ENCODE measurements at places on chromosomes 3 and 15. TPM values are rescaled to one million over a fixed set of nuclear protein-coding genes. Genes with fewer than 3 reads are reported as not detected.

Gene PLCH1
- 0.15 TPM for total RNA-seq

Gene FBXL22
- 1.1 TPM for total RNA-seq

Gene GOLGA8J
- total RNA-seq: not detected

Gene GOLGA6D
- not detected for total RNA-seq

Gene ACOX2
- not detected for total RNA-seq

Gene SLC22A14
- total RNA-seq: not detected

Gene ADAMTS17
- 8.9 TPM for total RNA-seq

Gene CCR4
- total RNA-seq: 31.8 TPM

Gene CCDC13
- total RNA-seq: 0.28 TPM

Gene SAXO2
- not detected for total RNA-seq

Gene ISLR
- not detected for total RNA-seq

Gene ZNF662
- 0.87 TPM for total RNA-seq

Gene TMEM207
- not detected for total RNA-seq

Gene TNFAIP8L3
- 0.17 TPM for total RNA-seq

Gene ABI3BP
- not detected for total RNA-seq

Gene CACNA2D2
- 0.60 TPM for total RNA-seq

Gene FAM131A
- total RNA-seq: 5.8 TPM

Gene KNG1
- not detected for total RNA-seq

Gene ANP32A
- total RNA-seq: 182 TPM

Gene AP3S2
- 22.1 TPM for total RNA-seq

Gene ETV5
- total RNA-seq: 2.0 TPM

Gene AQR
- 32.1 TPM for total RNA-seq

Gene TMOD2
- total RNA-seq: 7.3 TPM

Gene SH3BP5
- total RNA-seq: 50.0 TPM

Gene IL12A
- 0.18 TPM for total RNA-seq

Gene CELSR3
- 7.3 TPM for total RNA-seq

Gene KPNA1
- 51.1 TPM for total RNA-seq

Gene FHIT
- total RNA-seq: 83.4 TPM

Gene GPR149
- total RNA-seq: not detected

Gene DPH3
- total RNA-seq: 12.8 TPM

Gene SEMA3G
- total RNA-seq: not detected

Gene SAMD7
- not detected for total RNA-seq

Gene MAP4
- total RNA-seq: 82.9 TPM

Gene GRAMD1C
- 0.34 TPM for total RNA-seq

Gene HPS3
- total RNA-seq: 21.4 TPM

Gene SCAANT1
- not detected for total RNA-seq

Gene SEMA6D
- total RNA-seq: not detected

Gene SYNM
- total RNA-seq: 3.3 TPM

Gene PRR20G
- total RNA-seq: not detected

Gene BFSP2
- total RNA-seq: not detected

Gene TM6SF1
- 15.2 TPM for total RNA-seq

Gene C3orf49
- total RNA-seq: not detected

Gene AHSG
- total RNA-seq: not detected

Gene SLC9C1
- not detected for total RNA-seq

Gene RGMA
- 0.23 TPM for total RNA-seq

Gene SLC28A1
- not detected for total RNA-seq
